ENCODE measurements at places on chromosomes 3 and 15. TPM values are rescaled to one million over a fixed set of nuclear protein-coding genes. Genes with fewer than 3 reads are reported as not detected.
A peak's percentile ranks its signal among the peaks of the same experiment; 100 is the strongest.

Gene ZPLD1
- total RNA-seq = not detected

DNA sequence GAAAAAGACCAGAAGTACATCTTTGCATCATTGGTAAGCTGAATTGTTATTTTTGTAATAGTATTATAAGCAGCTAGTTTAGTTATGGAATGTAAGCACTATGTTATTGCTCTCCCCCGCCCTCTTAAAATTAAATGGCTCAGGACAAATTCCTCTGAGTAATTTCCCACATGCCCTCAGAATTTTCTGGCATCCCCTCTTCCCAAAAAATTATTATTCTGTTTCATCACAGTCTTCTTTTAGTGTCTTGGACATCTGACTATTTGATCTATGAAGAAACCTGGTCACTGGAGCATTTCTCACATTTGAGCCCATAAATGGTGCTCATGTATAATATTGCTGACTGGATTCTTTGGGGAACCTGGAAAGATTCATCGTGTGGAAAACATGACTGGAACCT, 68.3 kb downstream of the KLHL25 start:
- no peak for DNase-seq

DNA sequence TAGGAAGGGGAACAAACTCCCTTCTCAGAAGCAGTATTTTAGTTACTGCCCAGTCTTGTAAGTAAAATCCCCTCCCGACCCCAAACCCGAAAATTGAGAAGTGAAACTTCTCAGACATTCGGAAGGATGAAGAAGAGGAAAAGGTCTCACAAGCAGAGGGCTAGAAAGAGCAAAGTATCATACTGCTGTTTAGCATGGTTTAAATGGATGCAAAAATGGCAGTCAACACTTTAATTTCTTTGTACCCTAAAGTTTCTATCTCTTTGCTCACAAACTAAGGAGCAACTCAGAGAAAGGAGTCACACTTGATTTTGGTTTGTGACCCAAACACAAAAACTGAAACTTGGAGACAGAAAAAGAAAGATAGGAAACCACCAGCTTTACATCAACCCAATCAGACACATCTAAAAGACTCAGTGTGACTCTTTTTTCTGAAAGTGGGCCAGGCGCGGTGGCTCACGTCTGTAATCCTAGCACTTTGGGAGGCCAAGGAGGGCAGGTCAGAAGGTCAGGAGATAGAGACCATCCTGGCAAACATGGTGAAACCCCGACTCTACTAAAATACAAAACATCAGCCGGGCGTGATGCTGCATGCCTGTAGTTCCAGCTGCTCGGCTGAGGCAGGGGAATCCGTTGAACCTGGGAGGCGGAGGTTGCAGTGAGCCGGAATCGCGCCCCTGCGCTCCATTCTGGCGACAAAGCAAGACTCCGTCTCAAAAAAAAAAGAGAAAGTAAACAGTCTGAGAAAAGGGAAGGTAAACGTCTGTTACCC, 63.2 kb upstream of the ATP11B start:
- DNase-seq = peak; percentile 56

Gene IQCB1
- total RNA-seq = 100 TPM

DNA sequence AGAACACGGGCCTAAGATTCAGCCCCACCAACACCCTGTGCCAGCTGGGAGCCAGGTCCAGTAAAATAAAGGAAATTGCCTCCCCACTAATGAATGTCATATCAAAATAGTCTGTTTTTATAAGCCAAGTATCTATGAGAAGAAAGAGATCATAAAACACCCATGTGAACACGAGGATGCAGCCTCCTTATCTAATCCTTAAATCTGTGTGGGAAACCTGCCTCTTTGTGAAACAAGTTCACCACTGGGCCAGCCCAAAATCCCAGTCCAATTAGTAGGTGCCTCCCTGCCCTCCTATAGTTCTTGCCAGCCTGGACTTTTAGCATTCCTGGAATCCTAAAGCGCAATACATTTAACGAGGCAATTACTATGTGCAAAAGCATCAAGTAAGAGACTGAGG, 42.0 kb downstream of the SCAPER start:
- DNase-seq = no peak

Gene GUCA1C
- total RNA-seq = not detected

Gene SLC12A8
- total RNA-seq = 0.84 TPM

DNA sequence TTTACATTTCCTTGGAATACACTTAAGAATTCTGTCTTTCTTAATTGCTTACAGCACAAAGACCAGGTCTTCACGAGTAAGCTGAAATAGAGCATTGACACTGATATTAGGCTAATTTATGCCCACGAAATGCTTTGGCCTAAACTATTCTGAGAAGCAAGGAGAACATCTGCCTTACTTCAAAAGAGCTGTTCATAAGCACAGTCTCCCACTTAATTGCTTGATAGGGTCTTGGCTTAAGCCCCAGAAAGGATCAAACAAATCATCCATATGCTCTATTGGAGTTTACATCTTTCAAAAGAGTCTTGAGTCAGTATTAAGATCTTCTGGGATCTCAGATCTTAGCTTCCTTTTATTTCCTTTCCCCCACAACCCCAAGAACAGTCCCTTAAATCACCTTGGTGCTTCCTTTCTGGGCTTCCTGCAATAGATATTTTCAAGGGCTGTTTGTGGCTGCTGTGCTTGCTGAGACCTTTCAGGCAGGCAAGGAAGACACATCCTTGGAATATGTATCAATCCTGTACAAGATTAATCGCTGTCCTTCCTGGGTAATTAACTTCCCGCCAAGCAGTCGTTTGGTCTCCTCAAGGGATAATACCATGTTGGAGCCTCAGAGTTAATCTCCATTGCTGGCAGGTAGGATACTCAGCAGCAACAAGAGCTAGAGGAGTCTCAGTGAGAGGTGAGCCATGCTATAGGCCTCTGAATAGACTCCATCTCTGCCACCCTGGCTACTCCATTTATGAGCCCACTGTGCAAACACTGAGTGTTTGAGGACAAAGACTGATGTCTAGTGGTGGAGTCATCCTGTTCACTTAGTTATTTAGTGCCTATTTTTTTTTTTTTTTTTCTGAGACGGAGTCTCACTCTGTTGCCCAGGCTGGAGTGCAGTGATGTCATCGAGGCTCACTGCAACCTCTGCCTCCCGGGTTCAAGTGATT, 37.1 kb downstream of the TMEM158 start:
- DNase-seq = no peak
